ENCODE measurements at places on chromosomes 16 and 17.

- peak; percentile 36 for DNase-seq
These were observed at the start of gene XAF1 for GRCh38 chr17:6755731-6756184. Gene XAF1 (plus strand): TSS chr17:6756046. CDS start chr17:6756079, 33 bp downstream.

DNA sequence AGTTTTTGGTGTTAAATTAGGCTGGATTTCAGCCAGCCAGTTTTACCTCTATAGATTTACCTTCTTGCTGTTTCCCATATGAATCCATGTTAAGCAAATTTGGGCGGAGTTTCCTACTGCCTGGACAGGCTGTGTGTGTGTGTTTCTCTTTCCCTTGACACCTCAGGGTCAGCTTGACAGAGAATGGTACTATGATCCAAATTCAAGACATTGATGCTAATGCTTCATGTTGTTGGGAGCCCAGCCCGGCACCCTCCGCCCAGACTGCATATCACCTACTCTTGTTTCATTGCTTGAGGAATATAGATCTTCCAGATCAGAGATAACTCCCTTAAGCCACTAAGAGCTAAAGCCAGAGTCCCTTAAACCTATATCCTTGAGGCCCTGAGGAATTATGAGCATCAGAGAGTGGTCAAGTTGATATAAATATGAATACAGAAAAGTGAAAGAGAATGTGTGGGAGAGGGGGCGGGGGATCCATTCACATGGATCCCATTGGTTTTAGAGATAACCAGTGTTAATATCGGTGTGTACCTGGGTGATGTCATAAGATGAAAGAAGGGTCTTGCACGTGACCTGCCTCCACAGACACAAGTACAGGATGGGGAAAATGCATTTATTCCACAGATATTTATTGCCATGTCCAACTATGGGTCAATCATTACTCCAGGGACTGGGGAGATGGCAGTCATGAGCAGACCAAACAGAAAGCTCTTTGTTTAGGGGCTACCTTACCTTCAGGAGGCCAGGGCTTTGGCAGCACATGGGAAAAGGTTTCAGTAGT lies 69.7 kb downstream of the WIPI1 start:
- DNase-seq, result no peak

DNA sequence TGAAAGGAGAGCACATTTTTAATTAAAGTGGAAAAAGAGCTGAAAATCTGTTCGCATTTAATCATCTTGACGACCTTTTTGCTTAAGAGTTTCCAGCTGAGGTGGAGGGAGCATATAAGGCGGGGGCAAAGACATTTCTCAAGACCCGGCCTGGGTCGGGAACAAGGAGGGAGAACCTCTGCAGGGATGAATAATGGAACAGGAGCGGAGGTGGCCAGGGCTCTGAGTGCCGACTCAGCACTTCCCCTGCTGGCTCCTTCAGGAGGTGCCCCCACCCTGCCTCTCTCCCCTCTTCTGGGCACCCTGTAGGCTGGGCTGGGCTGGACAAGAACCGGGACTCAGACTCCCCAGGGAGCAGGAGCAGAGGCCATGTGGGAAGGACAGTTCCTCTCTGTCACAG lies 7.9 kb upstream of the NGFR start:
- no peak for DNase-seq

DNA sequence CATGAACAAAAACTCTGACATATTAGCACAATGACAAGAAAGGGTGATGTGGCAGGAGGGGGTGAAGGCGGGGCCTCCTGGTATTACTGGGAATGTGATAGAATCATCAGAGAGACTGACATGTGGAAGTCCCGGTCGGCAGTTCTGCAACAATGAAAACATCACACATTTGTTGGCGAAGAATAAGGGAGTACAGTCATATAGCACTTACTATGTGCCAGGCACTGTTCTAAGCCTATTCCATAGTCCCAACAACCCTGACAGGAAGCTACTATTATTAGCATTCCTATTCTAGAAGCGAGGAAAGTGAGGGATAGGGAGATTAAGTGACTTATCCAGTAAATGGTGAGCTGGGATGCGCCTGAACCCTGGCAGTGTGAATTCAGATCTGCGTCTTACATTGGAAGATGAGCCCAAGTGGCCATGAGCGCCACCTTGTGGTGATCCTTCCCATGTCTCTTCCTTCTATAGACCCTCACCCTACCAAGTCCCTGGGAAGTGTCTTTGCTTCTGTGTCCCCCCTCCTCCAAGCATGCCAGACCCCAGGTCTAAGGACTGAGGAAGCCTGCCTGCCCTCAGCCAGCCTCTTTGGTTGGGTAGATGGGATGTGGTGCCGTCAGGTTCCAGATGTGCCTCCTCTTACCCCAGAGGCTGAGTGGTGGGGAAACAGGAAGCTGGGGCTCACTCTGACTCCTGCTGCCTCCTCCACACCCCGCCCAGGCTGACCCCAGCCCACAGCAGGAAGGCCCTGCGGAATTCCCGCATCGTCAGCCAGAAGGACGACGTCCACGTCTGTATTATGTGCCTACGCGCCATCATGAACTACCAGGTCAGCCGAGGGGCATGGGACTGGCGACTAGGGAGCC lies 14.0 kb downstream of the FMNL1 start:
- DNase-seq, result peak; percentile 87

DNA sequence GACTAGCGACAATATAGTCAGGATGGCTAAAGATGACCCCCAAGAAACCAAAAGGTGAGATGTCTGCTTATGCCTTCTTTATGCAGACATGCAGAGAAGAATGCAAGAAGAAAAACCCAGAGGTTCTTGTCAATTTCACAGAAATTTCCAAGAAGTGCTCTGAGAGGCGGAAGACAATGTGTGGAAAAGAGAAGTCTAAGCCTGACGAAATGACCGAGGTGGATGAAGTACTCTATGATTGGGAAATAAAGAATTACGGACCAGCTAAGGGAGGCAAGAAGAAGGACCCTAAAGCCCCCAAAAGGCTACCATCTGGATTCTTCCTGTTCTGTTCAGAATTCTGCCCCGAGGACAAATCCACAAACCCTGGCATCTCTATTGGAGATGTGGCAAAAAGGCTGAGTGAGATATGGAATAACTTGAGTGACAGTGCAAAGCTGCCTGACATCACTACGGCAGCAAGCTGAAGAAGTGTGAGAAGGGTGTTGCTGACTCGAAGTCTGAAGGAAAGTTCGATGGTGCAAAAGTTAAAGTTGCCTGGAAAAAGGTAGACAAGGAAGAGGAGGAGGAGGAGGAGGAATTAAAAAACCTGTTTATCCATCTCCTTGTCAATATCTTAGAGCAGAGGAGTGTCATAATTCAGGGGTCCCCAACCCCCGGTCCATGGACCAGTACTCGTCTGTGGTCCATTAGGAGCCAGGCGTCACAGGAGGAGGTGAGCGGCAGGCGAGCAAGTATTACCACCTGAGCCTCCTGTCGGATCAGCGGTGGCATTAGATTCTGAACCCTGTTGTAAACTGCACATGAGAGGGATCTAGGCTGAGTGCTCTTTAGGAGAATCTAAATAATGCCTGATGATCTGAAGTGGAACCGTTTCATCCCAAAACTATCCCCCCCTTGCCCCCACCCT lies 25.1 kb upstream of the ADGRG1 start:
- DNase-seq, result peak; percentile 1

DNA sequence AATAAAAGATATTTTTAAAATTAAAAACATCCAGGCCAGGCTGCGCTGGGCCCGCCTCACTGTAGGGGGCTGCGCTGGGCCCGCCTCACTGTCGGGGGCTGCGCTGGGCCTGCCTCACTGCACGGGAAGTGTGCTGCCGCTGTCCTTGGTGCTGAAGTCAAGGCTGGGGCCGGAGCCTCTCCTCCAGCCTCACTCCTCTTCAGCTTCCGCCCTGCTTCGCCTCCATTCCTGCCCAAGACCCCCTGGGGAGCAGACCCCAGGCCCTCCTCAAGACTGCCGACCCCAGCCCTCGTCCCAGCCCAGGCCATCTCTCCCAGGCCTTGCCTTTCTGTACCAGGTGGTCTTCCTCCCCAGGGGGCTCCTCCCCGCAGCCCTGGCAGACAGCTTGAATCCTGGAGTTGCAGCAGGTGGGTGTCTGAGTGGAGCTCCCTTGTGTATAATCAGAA lies 26.2 kb downstream of the ENDOV start:
- DNase-seq, result peak; percentile 60

DNA sequence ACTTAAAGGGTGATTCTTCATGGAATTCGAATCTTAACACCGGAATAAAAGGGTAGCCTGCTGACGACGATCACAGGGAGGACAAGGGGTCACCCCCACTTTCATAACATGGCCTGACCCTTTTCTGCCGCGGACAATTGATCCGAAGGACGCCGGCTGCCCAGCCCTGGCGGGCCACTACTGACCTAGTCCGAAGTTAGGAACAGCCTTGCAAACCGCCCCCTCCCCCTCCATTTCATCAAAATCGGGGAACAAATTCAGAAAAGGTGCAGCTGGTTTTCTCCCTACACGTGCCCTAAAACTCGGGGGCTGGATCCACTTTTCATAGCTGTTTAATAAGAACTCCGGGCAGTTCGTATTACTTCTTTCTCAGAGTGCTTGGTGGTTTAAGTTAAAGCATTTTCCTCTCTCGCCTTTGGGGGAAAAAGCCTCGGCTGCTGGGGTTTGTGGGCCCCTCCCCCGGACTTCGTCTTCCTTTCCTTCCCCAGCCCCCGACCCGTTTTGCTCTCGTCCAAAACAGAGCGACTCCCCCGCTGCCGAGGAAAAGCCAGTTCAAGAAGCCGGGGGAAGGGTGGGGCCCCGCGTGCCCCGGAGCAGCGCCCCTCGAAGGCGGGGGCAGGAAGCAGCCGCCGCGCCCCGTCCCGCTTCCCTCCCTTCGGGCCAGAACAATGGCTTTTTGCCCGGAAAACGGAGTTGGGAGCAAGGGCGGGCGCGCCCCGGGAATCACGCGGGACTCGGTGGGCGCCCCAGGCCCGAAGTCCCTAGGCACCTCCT lies 641 bp upstream of the CBX2 start:
- DNase-seq, result peak; percentile 42

DNA sequence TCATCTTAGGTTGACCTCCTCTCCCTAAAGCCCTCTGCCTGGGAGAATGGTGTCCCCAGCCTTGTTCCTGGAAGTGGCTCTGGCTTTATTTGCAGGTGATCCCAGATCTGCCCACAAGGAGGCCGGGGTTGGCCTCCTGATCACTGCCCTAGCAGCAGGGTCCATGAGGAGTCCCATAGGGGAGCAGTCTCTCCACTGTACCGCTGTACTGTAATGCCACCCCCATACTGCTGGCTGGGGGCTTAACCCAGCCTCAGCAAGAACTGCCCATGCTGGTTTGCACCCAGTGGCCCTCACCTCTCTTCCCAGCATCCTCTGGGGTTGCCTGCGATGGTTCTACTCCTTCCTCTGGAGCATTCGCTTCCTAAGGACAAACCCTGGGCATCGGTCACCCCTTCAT lies 39.1 kb downstream of the PSME3IP1 start:
- DNase-seq, result no peak

DNA sequence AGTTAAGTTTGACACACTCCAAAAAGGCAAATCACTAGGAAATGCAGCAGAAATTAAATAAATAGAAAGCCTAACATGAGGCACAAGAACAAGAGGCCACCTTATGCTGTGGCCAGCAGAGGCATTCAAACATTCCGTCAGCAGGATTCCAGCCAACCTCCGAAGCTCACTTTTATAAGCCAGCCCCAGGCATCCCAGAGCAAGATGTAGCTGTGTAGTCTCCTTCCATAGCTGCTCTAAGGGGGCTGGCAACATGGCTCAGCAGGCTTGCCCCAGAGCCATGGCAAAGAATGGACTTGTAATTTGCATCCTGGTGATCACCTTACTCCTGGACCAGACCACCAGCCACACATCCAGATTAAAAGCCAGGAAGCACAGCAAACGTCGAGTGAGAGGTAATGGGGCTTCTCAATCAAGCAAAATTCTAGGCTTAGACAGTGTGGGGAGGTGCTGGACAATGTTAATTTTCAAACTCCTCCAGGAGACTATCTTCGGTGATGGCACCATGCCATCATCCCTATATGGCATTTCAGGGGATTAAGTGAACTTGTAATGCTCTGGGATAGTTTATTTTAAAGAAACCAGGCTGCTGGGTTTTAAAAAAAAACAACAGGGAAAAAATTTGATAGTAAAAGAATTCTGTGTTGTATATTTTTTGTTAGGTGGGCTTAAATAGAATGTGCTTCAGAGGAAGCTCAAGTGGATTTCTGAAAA lies at the start of gene CLEC3A:
TSS of gene CLEC3A (plus strand) at position 202 of the 714 bp plus-strand sequence. CDS start at position 281, 79 bp downstream.
- no peak for DNase-seq

GRCh38 chr17:76501827-76502307 lies 644 bp upstream of the RHBDF2 start:
- DNase-seq, result no peak

DNA sequence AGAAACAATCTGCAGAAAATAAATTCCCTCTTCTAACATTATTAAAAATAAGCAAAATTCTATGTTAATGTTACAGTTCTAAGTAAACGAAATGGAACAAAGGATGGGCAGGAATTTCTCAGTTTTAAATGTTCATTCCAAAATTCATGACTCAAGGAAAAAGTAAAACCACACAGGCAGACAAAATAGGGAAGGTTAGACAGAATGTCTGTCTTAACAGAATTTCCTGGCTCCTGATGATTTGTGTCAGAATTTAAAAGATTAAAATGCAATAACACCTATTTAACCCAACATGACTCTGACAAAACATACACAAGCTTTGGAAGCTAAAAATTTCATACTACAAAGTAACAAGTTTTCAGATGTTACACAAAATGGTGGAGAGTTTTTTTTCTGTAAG lies 42.8 kb downstream of the SPOP start:
- DNase-seq, result no peak

DNA sequence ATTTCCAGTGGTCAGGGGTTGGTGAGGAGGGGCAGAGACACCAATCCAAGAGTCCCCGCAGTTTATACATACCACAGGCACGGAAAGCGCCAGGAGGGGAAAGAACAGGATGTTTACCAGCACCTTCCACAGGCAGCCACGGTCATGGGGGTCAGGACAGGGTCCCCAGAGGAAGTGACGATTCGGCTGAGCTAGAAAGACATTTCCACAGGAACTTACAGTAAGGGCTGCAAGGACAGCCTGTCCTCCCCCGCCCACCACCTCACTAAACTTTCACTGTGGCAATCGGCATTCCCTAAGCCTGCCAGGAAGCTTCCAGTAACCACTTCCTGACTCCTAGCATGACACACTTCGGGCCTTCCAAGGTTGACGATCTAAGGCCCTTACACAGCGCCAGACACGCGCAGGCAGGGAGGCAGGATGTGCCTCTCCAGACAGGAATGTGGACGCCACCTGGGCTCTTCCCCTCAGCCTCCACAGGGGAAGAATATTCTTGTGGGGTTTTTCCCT lies 1.2 kb upstream of the MT2A start:
- no peak for DNase-seq

- DNase-seq, result no peak
These were observed 40.6 kb upstream of the CPNE2 start for GRCh38 chr16:57051696-57052228.

- DNase-seq, result no peak
These were observed 11.2 kb upstream of the MTSS2 start for GRCh38 chr16:70696952-70697593.

- DNase-seq, result no peak
These were observed 10.3 kb upstream of the NPTX1 start for GRCh38 chr17:80486692-80487091.

GRCh38 chr17:63358956-63359355 lies 87.2 kb downstream of the CYB561 start:
- DNase-seq, result no peak

- DNase-seq, result no peak
These were observed 26.7 kb downstream of the HIC1 start for GRCh38 chr17:2081564-2081963.

Data from activated CD4-positive, alpha-beta T cell treated with anti-CD3 and anti-CD28 coated beads, Interleukin-2, amount 50 U/mL, for 48 hours (primary cell).